ENCODE measurements at places on chromosomes 5 and 9.

DNA sequence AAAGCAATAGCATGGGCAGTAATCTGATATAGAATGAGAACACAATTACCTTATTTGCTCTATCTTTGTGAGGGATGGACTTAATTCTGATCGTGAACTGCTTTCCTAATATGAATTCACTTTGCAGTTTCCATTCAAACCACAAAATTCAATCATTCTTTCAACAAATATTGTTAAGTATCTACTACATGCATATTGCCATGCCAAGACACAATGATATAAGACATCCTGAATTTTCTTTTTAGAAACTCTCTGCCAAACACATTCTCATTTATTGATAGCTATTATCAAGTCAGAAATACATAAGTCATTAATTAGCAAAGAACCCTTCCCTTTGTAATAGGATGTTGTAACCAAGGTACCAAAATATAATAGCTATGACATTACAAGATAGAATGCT lies 121.6 kb upstream of the TARS1 start:
- DNase-seq: no peak

DNA sequence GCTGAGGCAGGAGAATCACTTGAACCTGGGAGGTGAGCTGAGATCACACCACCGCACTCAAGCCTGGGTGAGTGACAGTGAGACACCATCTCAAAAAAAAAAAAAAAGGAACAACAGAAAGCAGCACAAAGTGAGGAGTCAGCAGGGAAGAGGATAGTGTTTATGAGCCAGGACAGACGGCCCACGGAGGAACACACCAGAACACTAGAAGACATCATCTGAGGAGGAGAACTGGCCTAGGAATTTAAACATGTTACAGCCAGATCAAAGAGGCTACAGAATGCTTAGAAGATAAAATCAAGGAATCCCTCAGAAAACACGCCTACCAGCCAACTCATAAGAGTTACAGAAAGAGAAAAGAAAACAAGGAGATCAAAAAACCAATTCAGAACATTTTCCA lies 12.2 kb downstream of the UBAC1 start:
- no peak for DNase-seq

GRCh38 chr5:125044491-125045282 lies 298.2 kb upstream of the ZNF608 start:
- DNase-seq: no peak

DNA sequence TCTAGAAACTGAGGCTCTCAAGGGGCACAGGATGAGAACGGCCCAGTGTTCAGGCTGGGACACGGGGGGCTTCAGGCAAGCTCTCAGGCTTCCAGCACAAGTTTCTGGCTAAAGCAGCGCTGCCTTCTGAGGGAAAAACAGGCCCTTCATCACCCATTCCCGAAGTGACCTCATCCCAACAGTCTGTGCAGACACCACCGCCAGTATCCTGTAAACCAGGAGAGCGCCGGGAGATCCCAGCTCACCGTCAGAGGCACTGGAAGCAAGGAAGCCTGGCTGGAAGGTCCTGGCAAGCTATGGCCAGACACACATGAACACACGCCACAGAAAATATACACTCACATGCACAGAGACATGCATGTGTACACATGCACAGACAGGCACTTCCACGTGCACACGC lies 8.8 kb downstream of the SLC12A7 start:
- no peak for DNase-seq

- no peak for DNase-seq
Measured at GRCh38 chr9:35452481-35452880, 37.4 kb upstream of the RUSC2 start.

DNA sequence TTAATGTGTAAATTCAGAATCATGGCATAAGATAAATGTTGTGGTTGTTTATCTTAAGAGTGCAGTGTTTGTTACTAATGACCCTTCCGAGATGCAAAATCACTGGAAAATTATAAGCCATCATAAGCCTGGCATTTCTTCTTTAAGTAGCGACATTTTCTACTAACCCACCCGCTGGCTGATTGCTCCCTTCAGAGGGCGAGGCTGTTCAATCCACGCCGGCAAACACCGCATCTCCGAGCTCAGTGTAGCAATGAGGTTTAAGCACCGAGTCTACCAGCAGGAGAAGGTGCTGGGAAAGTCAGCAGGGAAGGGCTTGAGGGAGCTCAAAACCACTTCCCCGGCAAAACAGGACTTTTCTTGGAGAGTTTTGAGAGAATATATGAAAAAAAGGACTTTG lies 52.7 kb downstream of the AK8 start:
- DNase-seq: no peak

DNA sequence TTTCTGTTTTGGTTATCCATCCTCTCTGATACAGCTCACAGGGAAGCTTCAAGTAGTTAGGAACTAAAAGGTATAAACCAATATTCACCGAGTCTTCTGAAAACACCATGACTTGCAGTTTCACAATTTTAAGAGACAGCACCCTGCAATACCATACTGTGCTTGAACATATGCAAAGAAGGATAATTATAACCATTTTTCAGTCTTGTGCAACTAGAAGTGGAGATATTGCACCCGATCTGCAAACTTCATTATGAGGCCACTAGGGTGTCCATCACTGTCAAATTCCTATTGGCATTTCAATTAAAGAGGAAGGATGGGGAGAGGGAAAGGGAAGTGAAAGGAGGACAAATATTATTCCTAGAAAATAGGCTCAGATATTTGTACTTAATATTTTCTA lies 32.4 kb upstream of the CEP120 start:
- DNase-seq: no peak

DNA sequence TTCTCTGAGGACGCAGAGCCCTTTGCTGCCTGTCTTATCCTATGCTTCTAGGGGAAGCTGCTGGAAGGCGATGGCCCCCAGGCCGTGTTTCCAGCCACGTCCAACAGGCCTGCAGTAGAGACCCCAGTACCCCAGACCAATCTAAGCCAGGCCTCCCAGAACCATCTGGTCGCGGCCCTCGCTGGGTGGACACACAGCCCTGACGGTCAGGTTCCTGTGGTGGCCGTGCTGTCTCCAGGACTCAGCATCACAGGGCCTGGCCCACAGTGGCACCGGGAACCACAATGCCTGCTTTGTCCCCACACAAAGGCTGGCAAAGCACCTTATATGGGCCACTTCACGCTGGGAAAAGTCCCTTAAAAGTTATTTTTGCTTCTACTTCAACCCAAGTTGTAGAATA lies 44.5 kb downstream of the SEMA4D start:
- no peak for DNase-seq

- no peak for DNase-seq
Measured at GRCh38 chr9:126698756-126699155, 85.0 kb downstream of the LMX1B start.

GRCh38 chr9:36092509-36093215 lies 43.9 kb upstream of the GLIPR2 start:
- no peak for DNase-seq

- DNase-seq: no peak
Measured at GRCh38 chr9:8304720-8305119, 505.1 kb upstream of the DMAC1 start.

GRCh38 chr9:97562542-97562941 lies 61.1 kb downstream of the TMOD1 start:
- DNase-seq: no peak

- no peak for DNase-seq
Measured at GRCh38 chr5:157747766-157748700, 4.5 kb downstream of the LSM11 start.

DNA sequence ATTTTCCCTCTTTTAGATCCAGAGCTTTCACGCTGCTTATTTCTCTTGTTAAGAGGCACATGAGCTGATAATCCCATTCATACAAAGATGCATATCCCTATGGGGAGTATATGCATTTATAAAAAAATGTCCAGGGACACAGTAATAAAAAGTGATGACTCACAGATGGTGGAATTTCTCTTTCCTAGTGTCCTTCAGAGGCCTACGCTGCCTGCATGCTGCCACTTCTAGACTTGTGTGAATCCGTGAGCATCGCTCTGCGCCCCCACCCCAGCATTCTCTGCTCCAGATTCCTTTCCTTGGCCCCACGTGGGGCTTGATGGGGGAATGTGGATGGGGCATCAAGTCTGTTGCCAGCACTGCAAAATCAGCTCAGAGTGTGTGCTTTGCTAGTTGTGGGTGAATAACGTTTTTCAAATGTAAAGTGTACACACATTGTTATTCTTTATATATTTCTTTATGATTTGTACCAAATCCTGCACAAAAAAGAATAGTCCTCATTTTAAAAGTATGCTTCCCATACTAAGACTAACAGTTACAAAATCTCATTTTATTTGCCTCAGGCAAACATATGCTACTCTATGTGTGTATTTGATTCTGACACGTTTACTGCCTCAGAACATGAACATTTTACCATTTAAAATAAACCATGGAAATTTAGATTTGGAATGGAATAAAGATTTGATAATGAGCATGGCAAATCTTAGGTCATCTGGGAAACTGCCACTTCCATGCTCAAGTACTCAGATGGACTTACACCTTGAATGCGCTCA lies 22.4 kb upstream of the RASGRF2 start:
- DNase-seq: no peak

DNA sequence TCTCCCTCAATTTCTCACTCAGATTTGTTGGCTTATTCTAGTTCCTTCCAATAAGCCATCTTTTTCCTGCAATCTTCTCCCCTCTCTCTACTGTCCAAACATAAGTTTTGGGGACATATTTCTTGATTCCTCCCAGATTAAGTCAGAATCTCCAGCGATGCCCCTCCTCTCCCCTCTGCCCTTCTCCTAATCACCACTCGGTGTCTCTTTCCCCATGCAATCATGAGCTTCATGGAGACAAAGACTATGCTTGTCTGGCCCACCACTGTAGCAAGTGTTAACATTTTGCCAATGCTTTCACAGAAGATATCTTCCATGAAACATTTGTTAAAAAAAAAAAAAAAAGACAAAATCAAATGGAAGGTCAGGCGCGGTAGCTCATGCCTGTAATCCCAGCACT lies 42.4 kb downstream of the PDE6A start:
- no peak for DNase-seq

- no peak for DNase-seq
Measured at GRCh38 chr5:159936686-159937329, 20.5 kb downstream of the ADRA1B start.

- DNase-seq: no peak
Measured at GRCh38 chr5:126939887-126940286, 90.5 kb downstream of the MARCHF3 start.

- no peak for DNase-seq
Measured at GRCh38 chr5:6321078-6321477, 57.3 kb downstream of the MED10 start.

DNA sequence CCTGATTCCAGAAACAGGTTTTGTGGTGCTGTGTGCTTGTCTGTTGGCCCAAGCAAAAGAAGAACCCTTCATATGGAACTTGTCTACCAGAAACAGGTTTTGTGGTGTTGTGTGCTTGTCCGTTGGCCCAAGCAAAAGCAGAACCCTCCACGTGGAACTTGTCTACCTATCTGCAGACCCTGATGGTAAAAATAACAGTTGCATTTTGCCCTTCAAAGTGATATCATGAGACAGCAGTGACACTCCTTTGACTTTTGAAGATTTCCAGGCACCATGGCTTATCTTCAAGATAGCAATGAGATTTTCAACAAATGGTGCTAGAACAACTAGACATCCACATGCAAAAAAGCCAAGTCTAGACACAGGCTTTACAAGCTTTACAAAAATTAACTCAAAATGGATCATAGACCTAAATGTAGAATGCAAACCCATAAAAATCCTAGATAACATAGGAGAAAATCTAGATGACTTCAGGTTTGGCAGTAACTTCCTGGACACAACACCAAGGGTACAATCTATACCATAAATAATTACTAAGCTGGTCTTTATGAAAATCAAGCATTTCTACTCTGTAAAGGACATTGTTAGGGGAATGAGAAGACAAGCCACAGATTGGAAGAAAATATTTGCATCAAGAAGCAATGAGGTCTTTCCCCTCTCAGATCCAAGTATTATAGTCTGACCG lies 16.8 kb downstream of the MACROH2A1 start:
- DNase-seq: no peak

GRCh38 chr9:93682155-93682968 lies 106.0 kb downstream of the PHF2 start:
- no peak for DNase-seq

DNA sequence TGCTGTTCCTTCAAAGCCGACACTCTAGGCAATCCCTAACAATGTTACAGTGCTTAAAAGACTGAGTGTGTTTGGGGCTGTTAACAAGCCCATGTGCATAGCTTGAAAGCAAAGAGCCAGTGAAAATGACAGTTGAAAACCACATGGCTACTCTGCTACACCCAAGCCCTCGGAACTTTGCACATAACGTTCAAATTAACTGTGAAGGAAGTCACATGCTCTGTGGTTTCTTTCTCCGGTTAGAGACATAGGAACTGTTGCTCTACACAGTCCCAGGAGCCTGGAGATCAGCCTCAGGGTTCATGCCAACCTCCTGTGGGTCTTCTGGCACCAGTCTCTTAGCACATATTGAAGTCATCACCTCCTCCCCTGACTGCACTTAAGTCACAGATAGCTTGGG lies 51.1 kb downstream of the C9orf152 start:
- no peak for DNase-seq

DNA sequence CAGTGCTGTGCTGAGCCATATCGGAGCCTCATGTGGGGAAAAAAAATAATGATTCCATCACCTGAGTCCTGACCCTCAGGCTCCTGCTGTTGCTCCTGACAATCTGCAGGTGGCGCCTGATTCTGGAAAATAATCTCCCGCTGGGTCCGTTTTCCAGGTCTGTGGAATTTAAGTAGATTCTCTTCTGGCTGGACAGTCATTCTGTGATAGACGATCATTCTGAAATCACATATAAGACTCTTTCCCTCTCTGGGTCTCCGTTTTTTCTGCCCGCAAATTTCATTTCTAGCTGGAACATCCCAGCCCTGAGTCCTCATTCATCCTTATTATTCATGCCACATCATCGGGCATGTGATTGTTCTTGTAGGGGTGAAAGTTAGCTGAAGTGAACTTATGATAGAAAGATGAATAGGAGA lies 22.1 kb upstream of the STXBP1 start:
- no peak for DNase-seq

DNA sequence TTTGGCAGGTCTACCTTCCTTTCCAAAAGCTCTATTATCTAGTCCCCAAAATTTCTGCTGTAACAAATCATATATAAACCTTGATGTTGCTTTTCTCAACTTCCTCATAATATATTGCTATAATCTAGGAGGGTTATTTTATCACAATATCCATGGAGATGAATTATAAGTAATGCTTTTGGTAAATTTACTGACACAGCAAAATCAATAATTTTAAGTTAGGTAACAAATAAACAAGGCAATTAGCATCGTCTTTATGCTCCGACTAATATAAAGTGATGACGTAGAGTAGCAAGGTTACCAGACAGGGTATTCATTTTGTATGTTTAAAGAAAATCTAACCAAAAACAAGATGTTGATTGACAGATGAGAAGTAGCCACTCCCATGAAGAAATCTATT lies 132.3 kb upstream of the ST8SIA4 start:
- DNase-seq: no peak

GRCh38 chr9:120480707-120481106 lies 99.3 kb downstream of the CDK5RAP2 start:
- no peak for DNase-seq

GRCh38 chr9:7394002-7394774 lies 405.4 kb downstream of the DMAC1 start:
- peak; percentile 51 for DNase-seq
